CD4-positive, alpha-beta T cell (primary cell): ENCODE measurements at places on chromosomes 16 and 17. TPM values are rescaled to one million over a fixed set of nuclear protein-coding genes. Genes with fewer than 3 reads are reported as not detected.

The KDM6B gene
- total RNA-seq, result 189 TPM

The CTU2 gene
- 44.0 TPM for total RNA-seq

The NPIPB9 gene
- total RNA-seq, result 1.9 TPM

The SALL1 gene
- not detected for total RNA-seq

The CCL16 gene
- total RNA-seq, result not detected

The CSF3 gene
- total RNA-seq, result not detected

The CETP gene
- total RNA-seq, result not detected

The FNDC8 gene
- not detected for total RNA-seq

The CCL1 gene
- total RNA-seq, result not detected

The AANAT gene
- total RNA-seq, result 0.14 TPM

The GAST gene
- total RNA-seq, result not detected

The ST6GALNAC2 gene
- total RNA-seq, result 1.2 TPM

The MFAP4 gene
- not detected for total RNA-seq

The IGSF6 gene
- total RNA-seq, result 0.31 TPM

The FBXO39 gene
- total RNA-seq, result 0.36 TPM

The NDEL1 gene
- total RNA-seq, result 300 TPM

The C17orf107 gene
- 28.9 TPM for total RNA-seq

The KIF18B gene
- total RNA-seq, result 0.08 TPM

The ABCC3 gene
- 0.19 TPM for total RNA-seq

The NPIPA3 gene
- 1.6 TPM for total RNA-seq

The MT4 gene
- total RNA-seq, result not detected

The FA2H gene
- not detected for total RNA-seq

The LGALS9 gene
- total RNA-seq, result 39.8 TPM

The TP53TG3 gene
- total RNA-seq, result not detected

The SLC6A4 gene
- total RNA-seq, result not detected

The CSH1 gene
- total RNA-seq, result not detected

The EFCAB5 gene
- total RNA-seq, result 0.53 TPM

The UNC45B gene
- 0.20 TPM for total RNA-seq

The HBQ1 gene
- not detected for total RNA-seq

The RGS11 gene
- total RNA-seq, result not detected

The RANBP10 gene
- total RNA-seq, result 12.0 TPM

The TRIM25 gene
- 33.2 TPM for total RNA-seq

The HS3ST2 gene
- total RNA-seq, result not detected

The CDH1 gene
- total RNA-seq, result 0.31 TPM

The TBC1D3 gene
- not detected for total RNA-seq

The MYL11 gene
- 2.4 TPM for total RNA-seq

The NLRC3 gene
- total RNA-seq, result 51.5 TPM

The PRSS53 gene
- 3.5 TPM for total RNA-seq

The SLC38A7 gene
- total RNA-seq, result 5.6 TPM

The GINS3 gene
- total RNA-seq, result 0.27 TPM

The RPUSD1 gene
- total RNA-seq, result 12.8 TPM

The TNFRSF17 gene
- not detected for total RNA-seq

The MRC2 gene
- total RNA-seq, result 5.1 TPM

The RFWD3 gene
- 44.9 TPM for total RNA-seq

The PLA2G10 gene
- total RNA-seq, result not detected

The KCNAB3 gene
- total RNA-seq, result 8.2 TPM

The SLC16A6 gene
- total RNA-seq, result 9.5 TPM

The MSLN gene
- not detected for total RNA-seq

The CCL5 gene
- total RNA-seq, result 40.1 TPM

The RABEP2 gene
- total RNA-seq, result 23.3 TPM

The SNX20 gene
- total RNA-seq, result 26.6 TPM
